ENCODE measurements at places on chromosomes 11 and 22.

GRCh38 chr22:40014667-40015248 is 20.0 kb downstream of the FAM83F start:
- H3K36me3 ChIP-seq, result no peaks in the 10 kb centered on the region
- no peaks in the 10 kb centered on the region for H3K4me1 ChIP-seq
- H3K4me3 ChIP-seq, result no peak overlapping the region
- H3K27me3 ChIP-seq, result peaks cover 55% of the 10 kb centered on the region
- DNase-seq, result no peak

DNA sequence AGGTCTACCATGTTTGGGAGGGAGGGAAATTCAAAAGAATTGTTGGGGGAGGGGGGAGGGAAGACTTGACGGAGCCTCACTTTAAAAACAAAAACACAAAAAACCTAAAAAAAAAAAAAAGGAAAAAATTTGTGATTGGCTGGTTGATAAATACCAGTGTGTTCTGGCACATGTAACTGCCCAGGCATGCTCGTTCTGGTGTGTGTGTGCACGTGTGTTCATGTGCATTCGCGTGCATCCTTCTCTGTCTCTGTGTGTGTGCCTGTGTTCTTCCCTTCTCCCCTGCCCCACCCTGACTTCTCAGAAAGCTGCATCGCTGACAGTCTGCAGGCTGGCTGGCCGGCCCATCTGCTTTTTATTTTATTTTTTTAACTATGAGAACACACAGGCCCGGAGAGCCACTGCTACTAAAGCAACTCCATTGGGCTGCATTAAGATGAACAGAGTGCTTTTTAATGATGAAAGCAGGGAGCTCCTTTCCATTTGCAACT is 22.6 kb upstream of the ADSL start:
- H3K36me3 ChIP-seq, result peaks cover 25% of the 10 kb centered on the region
- no peak overlapping the region for H3K27ac ChIP-seq
- H3K27me3 ChIP-seq, result no peaks in the 10 kb centered on the region

DNA sequence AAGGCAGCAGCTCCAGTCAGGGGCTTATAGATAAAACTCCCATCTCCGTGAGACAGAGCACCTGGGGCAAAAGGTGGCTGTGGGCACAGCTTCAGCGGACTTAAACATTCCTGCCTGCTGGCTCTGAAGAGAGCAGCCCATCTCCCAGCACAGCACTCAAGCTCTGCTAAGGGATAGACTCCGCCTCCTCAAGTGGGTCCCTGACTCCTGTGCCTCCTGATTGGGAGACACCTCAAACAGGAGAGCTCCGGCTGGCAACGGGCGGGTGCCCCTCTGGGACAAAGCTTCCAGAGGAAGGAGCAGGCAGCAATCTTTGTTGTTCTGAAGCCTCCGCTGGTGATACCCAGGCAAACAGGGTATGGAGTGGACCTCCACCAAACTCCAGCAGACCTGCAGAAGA is 279.4 kb downstream of the LARGE1 start:
- H3K27ac ChIP-seq, result no peak overlapping the region
- H3K27me3 ChIP-seq, result no peaks in the 10 kb centered on the region
- H3K4me1 ChIP-seq, result no peaks in the 10 kb centered on the region
- no peak for DNase-seq
- no peak overlapping the region for H3K4me3 ChIP-seq

GRCh38 chr11:45161252-45162063 is 15.0 kb downstream of the PRDM11 start:
- H3K27me3 ChIP-seq, result no peaks in the 10 kb centered on the region
- no peaks in the 10 kb centered on the region for H3K36me3 ChIP-seq
- H3K4me3 ChIP-seq, result no peak overlapping the region
- no peak overlapping the region for H3K27ac ChIP-seq
- DNase-seq, result peak; percentile 16

DNA sequence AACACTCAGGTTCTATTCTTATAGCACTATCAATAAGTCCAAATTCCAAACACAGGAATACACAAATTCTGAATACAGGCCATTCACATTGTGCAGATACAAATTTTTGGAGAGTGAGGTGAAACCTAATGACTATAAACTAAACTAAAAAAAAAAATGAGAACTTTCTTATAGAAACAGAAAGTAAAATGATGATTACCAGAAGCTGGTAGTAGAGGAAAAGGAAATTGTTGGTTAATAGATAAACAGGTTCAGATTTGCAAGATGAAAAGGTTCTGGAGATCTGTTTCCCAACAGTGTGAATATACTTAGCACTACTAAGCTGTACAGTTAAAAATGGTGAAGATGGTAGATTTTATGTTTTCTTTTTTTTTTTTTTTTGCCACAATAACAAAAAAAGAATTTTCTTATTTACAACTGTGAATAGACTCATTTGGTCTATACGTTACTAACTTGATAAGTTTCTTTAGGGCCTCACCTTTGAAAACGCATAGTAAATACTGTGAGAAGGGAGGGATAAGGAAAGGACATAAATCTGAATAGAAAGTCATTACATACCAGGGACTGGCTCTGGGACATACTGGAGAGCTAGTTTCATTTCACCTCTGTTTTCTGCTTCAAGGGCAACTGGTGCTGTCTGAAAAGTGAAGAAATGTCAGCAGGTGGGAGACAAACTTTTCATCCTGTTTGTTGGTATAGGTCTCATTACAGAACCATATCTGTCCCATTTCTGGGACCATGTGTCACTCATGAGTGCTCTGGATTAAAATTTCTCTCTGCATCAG is 14.2 kb upstream of the CCDC89 start:
- no peak overlapping the region for H3K4me3 ChIP-seq
- H3K27me3 ChIP-seq, result no peaks in the 10 kb centered on the region
- H3K27ac ChIP-seq, result no peak overlapping the region
- H3K4me1 ChIP-seq, result peaks cover 13% of the 10 kb centered on the region
- no peaks in the 10 kb centered on the region for H3K36me3 ChIP-seq

DNA sequence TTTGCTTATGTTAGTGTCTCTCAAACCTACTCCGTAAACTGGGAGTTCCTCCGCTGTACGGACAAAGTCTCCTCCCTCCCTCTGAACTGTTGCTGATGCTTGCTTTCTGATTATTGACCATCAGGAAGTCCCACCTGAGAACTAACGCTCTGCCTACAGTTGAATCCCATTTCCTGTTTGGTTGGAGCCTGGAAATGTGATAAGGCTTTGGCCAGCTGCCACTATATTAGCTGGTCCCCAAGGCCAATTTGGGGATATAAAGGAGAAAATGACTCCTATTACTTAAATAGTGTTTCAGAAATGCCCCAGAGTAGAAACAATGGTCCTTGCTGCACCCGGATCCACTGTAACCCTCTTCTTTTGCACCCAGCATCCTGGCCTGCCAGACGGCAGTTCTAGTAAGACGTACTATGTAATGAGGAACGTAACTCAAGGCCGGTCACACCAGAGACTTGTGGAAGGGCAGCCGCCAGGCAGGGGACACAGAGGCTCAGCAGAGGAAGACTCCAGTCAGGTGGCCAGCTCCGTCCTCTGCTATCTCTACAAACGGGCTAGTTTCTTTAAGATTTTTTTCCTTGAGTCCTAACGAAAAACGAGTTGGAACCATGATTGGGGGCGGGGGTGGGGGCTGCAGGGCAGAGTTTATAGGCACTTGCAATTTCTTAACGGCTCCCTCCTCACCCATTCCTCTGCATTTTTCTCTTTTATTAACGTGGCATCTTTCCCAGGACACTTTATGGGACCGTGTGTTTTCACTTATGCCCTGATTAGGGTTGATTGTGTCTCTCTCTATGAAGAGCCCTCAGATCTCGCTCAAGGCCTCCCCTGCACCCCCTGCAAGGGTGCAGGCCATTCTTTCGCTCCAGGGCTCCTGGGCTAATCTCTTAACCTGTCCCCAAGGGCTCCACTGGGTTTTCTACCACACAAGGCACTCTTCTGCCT is 72.8 kb upstream of the CDON start:
- H3K4me1 ChIP-seq, result peaks cover 43% of the 10 kb centered on the region
- no peaks in the 10 kb centered on the region for H3K27me3 ChIP-seq
- peak; percentile 15 for DNase-seq
- no peaks in the 10 kb centered on the region for H3K36me3 ChIP-seq
- no peak overlapping the region for H3K4me3 ChIP-seq
- H3K27ac ChIP-seq, result no peak overlapping the region
